HT-29 (cell line): ENCODE measurements at places on chromosomes 7 and 10.

- DNase-seq = no peak
Measured at GRCh38 chr10:69269761-69270160, 8.5 kb upstream of the HK1 start.

- no peak for DNase-seq
Measured at GRCh38 chr10:52871191-52871843, 98.7 kb upstream of the MBL2 start.

DNA sequence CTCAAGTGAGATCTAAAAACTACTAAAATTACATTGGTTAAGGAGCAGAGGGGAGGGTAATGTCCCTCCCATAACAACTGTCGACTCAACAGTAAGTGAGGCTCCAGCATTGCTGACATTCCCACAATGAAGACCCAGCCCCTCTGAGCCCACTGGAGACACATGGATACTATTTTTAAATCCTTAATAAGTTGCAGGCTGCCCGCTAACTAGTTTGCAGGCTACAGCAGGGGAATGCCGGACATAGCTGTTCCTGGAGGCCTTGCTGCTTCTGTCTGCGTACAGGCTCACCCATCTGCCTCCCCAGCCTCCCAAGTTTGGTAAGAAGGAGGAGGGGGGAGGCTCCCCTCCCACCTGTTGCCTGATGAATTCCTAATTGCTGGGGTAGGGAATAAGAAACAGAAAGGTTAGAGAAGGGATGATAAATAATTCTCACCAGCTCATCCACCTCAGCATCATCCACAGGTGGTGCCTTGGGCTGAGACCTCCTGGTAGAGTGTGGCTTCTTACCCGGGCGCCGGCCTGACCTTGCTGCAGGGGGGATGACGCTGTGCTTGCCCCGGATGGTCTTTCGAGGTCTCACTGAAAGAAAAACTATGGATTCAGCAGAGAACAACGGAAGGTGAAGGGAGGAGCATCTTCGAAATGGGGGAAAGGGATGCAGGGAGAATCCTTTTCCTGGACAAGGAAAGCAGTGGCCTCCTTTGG, 10.1 kb downstream of the FZD9 start:
- no peak for DNase-seq

GRCh38 chr7:29987811-29988317, 1.7 kb downstream of the SCRN1 start:
- peak; percentile 82 for DNase-seq

DNA sequence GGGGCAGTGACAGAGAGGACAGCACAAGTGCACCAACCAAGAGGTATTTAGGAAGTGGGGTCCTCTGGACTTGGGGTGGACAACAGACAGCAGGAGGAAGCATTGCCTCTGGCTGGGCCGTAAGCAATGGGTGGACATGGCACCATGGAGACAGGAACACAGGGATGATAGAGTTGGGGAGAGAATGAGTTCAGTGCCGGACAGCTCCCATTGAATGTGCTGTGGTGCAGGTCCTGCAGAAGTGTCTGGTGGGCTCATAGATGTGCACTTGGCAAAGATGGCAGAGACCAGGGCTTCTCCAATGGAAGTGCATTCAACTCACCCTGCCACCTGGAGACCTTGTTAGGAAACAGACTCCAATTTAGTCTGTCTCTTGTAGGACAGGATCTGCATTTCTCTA, 341.5 kb upstream of the ZMIZ1 start:
- no peak for DNase-seq

GRCh38 chr7:5494320-5494682, 70.7 kb upstream of the TNRC18 start:
- no peak for DNase-seq

- no peak for DNase-seq
Measured at GRCh38 chr7:154865984-154866685, 136.8 kb downstream of the PAXIP1 start.

DNA sequence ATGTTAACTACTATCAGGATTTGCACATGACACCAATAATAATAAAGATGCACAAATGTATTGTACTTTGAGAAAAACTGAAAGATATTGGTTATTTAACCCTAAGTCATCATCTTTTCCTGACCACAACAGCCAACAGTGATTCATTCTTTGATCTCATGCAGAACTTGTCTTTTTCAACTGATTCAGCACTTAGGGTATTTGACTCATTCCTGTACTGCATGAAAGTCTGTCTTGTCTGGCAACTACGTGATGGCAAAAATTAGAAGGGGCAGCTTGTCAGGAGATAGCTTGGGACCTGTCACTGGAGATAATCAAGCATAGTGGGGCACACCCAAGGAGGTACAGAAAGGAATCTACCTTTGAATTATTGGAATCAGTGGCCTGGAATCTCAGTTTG, 77.8 kb upstream of the LRRC17 start:
- no peak for DNase-seq

DNA sequence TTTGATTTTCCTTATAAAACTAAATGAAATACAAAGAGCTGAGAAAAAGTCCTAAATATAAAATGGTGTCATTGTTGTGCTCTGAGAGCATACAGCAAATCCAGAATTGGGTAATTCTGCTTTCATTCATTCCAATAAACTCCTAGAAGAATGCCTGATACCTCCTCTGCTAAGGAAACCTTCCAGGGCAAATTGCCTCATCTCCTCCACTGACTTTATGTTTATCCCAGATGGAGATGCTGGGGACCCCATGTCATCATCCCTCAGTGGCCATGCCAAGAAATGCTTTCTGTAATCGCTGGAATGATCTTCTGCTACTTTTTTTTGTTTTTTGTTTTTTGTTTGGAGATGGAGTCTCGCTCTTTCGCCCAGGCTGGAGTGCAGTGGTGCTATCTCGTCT, 119.3 kb upstream of the PRKCQ start:
- DNase-seq = no peak

DNA sequence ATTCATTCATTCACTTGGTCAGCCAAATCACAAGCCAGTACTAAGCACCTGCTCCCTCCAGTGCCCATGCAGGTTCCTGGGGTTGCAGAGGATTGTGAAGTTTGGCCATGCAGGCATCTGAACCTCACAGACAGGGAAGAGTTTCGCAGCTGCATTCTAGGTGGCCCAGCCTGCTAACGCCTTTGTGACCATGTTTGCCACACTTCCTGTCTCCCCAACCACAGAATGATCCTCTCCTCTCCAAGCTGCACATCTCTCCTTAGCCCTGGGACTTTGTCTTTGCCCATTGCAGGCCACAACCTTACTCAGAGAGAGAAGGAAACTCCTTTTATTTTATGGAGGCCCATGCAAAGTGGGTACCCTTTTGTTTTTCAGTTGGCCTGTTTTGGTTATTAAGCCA, 31.8 kb downstream of the EPDR1 start:
- no peak for DNase-seq

- DNase-seq = no peak
Measured at GRCh38 chr7:11297126-11297625, 323.5 kb downstream of the PHF14 start.

- no peak for DNase-seq
Measured at GRCh38 chr10:86586516-86586915, 64.9 kb upstream of the WAPL start.

DNA sequence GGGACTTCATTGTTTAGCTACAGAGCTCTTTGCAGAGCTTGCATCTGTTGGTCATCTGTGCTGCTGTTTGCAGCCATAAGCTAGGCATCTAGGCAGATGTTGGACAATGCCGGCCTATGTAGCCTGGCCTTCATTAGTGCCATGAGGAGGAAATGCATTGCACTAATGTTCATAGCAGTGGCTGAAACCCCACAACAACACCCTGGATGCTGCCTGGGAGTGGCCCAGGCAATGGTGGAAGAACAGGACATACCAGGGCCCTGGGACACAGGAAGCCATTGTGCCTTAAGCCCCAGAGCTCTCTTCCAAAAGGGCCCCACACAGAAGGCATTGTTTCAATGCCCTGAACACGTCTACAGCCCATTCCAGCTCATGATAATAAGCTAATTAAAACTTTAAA, 131.5 kb upstream of the LYZL1 start:
- DNase-seq = no peak

GRCh38 chr7:47102331-47102841, 479.5 kb downstream of the TNS3 start:
- no peak for DNase-seq

GRCh38 chr7:71580027-71580426, 448.1 kb downstream of the GALNT17 start:
- DNase-seq = no peak

DNA sequence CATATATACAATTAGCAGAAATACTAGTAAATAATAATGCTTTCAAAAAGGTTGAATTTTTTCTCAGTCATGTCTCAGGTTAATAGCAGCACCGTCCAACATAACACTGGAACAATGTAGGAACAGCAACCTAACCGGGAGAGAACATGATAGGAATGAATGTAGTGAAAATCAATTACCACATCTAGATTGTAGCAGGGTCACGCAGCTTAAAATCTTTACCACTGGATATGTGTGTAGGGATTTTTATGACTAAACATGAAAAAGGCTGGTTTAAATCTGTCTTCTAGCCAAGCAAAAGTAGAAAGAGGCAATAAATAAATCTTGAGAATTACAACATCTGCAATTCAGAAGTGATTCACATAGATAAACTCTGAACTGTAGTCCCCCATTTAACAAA, 326.0 kb downstream of the DGKB start:
- no peak for DNase-seq

DNA sequence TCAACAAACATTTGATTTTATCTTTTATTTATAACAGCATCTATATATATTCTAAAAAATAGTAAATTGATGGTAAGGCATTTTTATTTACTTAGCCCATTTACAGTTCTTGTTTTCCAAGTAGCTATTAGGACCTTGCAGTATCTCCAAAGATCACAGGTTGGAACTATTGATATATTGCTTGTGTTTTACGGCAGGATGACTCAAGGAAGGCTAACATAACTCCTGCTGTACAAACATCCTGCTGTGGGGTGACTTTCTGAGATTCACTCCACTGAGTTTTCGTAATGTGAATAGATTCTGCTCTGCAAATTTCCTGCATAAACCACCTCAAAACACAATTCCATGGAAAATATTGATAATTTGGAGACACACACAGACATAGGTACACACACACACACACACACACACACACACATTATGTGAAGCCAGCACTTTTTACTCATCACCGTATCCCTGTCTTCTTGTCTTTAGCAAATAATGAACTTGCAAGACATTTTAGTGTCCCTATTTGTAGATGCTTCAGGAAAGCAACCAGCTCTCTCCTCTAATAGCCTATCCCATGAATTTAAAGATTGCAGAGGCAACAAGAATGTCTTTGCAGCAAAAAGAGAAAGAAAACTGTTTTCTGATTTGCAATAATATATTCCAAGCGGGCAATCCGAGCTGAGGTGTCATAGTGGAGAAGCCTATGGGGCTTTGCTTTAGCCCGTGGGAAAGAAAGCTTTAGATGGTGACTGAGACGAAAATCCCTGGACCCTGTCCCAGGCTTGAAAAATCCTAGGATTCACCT, 722 bp downstream of the AGR2 start:
- DNase-seq = peak; percentile 77

GRCh38 chr7:92137557-92137956, 3.3 kb upstream of the CYP51A1 start:
- DNase-seq = no peak

GRCh38 chr10:77355844-77356243, 281.8 kb downstream of the KCNMA1 start:
- no peak for DNase-seq

GRCh38 chr7:7779888-7780287, 61.5 kb upstream of the RPA3 start:
- DNase-seq = no peak

DNA sequence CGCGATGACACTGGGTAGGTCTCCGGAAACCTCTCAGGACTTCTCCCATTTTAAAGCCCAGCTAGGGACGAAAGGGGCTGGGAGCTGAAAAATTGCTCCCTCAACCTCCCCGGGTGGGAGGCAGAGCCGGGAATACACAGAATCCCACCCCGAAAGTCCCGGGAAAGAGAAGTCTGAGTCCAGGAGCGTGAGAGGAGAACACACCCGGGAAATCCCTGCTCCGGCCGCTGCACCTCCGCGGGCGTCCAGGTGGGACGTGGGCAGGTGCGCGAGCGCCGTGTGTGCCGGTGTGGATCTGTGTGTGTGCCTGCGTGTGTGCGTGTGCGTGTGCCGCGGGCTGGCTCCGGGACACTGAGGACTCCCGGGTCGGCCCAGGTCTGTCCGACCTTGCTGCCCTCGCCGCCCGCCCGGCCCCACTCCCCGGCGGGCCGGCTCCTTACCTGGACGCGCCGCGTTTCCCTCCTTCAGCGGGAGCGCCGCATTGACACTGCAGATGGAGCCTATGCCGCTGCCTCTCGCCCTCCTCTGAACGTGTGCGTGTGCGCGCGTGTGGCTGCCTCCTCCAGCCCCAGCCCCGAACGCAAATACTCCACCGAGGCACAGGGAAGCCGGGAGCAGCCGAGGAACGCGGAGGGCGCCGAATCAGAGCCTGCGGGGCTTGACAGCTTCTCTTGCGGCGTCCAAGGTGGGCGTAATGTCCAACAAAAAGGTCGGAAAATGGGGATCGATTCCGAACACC, at the start of gene PLXNA4:
TSS of gene PLXNA4 (minus strand) at position 489 of the 739 bp plus-strand sequence. CDS start 67,777 bp downstream, outside the sequence.
- DNase-seq = no peak

DNA sequence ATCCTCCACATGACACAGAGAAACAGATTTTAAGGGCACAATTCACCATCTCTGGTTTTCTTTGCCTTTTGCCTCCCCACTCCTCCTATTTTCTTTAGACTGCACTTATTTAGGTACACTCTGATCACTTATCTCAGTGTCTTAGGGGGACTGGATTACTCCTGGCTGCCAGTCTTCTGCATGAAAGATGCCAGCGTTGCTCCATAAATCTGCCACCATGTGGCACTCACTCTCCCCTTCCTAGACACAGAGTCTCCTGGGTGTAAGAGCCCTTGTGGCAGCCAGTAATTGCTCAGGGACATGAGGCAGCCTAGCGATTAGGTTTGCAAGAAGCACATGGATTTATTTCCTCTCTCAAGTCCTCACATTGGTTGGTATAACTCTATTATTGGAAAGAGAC, 34.5 kb upstream of the RBM20 start:
- peak; percentile 19 for DNase-seq

GRCh38 chr7:94511718-94512117, 2.1 kb downstream of the CASD1 start:
- DNase-seq = peak; percentile 17

- DNase-seq = peak; percentile 50
Measured at GRCh38 chr7:41977151-41977651, 259.8 kb downstream of the GLI3 start.

DNA sequence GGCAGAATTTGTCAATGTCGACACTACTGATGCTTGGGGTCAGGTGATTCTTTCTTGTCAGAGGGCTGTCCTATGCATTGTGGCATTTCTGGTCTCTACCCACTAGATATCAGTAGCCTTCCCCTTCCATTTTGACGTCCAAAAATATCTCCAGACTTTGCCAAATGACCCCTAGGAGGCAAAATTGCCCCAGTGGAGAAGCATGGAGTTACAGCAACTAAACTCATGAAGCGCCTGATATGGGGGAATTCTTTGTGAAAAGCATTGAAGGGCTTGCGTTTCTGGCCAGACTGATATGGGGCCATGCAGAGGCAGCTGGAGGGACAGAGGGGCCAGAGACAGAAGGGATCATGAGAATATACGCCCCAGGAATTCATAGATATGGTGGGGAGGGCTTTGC, 43.6 kb downstream of the ADRB1 start:
- DNase-seq = no peak

DNA sequence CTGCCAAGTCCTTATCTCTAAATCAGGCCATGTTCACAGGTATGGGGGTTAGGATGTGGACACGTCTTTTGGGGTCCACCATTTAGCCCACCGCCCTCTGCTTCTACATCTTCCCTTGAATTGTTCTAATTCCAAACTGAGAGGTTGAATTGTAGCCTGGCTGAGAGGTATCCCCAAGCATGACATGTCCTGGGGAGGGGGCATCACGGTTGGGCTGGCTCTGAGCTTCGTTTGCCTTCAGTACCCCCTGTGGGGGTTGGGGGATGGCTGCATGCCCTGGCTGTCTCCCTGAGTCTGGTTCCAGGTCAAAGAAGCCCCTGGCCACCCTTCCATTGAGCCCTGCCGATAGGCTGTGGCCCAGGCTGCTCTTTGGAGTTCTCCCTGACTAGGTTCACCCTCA, 204.6 kb downstream of the GLRX3 start:
- no peak for DNase-seq
